RPMI7951 (cell line): ENCODE measurements at places on chromosomes 7 and 10.

DNA sequence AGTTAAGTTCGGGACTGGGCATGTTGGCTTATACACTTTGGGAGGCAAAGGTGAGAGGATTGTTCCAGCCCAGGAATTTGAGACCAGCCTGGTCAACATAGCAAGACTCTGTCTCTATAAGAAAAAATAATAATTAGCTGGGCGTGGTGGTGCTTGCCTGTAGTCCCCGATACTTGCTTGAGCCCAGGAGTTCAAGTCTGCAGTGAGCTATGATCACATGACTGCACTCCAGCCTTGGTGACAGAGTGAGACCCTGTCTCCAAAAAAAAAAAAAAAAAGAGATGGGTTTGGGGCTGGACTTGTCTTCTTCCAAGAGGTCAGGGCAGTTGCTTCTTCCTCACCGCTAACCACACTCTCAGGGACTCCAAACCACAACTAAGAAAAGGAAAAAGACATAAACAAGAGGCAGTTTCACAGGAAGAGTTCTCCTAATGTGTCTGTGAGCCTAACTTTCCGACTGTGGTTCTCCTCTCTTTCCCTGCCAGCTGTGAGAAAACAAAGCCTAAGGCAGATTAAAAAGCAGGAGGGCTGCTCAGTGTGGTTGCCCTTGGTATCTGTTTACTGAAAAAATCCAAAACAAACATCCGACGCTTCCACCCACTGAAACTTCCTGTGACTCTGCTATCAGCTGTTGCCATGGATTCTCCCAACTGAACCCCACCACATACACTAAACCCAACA lies 2.4 kb upstream of the SERPINE1 start:
- DNase-seq = peak; percentile 100

DNA sequence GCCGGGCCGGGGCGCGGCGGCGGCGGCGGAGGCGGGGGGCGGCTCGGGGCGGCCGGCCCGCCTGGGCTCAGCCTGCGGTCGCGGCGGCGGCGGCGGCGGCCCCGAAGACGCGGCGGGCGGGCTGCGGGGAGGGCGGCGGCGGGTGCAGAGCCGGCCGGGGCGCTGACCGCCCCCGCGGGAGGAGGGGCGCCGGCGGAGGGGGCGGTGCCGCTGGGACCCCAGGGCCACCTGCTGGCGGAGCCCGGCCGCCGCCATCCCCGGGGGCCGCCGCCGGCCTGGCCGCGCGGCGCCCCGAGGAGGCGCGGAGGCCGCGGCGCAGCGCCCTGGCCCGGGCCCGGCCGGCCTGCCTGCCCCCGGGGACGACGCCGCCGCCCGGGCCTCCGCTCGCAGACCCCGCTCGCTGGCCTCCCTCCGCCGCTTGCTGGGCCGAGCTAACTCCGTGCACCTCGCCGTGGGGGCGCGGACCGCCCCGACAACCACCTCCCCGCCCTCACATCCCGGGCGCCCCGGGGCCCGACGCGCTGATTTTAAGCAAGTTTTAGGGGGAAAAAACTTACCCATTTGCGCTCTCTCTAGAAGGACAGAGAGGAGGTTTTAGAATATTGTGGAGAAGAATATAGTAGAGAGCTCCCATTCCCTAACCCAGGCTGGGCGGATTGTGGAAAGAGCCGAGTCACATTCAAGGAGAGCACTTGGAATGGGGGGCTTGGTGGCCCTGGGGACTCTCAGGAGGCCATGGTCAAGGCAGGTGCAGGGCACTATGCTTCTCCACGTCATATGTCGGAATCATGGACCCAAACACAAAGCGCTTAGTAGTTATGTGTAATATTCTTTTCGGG lies at the start of gene BEND7:
Gene BEND7 (minus strand): TSS at position 140 of the 839 bp plus-strand sequence. CDS start 481 bp downstream, outside the sequence.
- no peak for DNase-seq

- DNase-seq = no peak
Observed at GRCh38 chr10:628386-629045, 61.0 kb downstream of the DIP2C start.

DNA sequence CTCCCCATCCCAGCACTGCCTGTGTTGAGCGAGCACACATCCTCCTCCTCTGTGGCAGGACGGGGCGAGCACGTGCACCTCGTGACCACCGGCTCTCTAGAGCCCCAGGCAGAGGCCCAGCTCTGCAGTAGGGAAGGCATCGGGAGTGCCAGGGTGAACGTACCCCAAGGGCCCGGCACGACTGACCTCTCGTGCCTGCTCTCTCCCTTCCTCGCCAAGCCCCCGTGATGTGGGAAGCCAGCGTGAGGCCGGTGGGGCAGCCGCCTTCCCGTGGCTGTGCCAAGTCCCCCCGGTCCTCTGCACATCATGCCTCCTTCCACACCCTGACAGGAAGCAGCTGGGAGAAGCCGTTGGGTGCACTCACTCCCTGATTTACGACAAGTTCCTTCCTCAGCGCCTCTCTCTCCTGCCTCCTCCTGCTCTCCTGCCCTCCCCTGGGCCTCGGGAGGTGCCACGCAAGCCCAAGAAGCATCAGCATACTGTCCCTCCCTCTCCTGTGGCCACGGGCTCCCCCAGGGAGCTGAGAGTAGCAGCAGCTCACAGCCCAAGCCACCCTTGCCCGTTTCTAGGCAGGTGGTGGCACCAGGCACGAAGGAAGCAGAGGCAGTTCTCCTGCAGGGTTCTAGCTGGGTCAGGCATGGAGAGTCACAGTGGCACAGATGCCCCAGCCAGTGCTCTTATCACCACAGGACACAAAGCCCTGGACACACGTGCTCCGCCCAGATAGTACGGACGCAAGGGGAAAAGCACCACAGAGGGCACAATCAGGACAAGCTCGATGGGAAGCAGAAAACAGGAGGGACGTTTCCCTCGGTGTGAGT lies 47.0 kb downstream of the AMZ1 start:
- peak; percentile 81 for DNase-seq

DNA sequence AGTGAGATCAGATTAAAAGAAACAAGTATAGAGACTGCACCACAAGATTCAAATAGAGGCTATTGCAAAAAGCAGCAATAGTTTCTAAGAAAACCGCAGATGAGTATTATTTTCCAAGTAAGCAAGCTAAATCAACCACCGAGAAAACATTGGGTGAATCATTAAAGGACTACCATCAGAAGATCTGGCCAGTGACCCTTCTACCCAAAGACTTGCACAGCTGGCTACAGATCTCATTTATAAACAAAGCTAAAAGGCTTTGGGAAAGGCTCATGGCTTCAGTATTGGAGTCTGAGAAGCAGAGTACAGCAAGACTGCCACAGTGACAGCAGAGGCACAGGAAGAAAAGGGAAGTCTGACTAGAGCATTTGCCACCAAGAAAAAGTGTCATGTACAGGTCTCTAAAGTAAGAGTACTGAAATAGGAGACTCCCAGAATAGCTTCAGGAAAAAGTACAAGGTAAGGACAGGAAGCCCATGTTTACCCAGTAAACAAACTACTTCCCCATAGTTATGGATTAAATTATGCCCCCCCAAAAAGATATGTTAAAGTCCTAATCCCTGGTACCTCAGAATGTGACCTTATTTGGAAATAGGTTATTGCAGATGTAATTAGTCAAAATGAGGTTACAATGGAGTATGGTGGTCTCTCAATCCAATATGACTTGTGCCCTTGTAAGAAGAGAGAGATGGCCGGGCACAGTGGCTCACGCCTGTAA lies 19.0 kb downstream of the STEAP1 start:
- peak; percentile 82 for DNase-seq

- DNase-seq = no peak
Observed at GRCh38 chr7:30082686-30083085, 52.1 kb upstream of the MTURN start.

DNA sequence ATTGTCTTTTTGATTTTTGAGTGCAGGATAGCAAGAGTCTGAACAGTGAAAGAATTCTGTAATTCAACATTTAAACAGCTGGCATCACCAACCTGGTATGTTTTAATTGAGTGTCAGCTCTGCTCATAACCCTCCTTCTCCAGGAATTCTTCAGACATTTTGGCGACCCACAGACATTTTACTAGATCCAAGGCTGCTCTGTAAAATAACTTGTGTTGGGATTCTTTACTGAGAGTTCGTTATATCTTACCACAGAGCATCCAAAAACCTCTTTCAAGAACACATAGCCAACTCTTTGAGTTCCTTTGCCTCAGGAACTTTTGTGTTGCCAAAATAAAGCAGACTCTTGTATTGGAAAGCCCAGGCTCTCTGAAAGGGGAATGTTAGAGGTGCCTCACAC lies 27.7 kb upstream of the SORCS3 start:
- DNase-seq = no peak

DNA sequence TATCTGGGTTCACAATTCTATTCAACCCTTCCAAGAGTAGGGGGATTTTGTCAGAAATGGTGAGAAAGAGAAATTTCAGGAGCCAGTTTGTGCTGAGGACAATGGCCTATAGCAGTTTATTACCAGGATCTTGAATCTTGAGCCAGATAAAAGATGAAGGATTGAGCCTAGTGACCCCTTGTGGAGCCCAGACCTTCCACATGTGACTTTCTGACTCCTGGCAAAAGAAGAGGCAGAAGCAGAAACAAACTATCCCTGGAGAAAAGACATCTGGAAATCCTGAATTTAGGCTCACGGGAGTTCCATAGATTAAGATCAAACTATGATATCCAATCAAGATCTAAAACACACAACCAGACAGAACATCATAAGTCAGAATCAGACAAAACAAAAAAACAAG lies 60.9 kb upstream of the CHRM2 start:
- no peak for DNase-seq

GRCh38 chr10:112752288-112752687 lies 197.8 kb upstream of the TCF7L2 start:
- DNase-seq = no peak
